ENCODE measurements at places on chromosomes 7 and 10.

DNA sequence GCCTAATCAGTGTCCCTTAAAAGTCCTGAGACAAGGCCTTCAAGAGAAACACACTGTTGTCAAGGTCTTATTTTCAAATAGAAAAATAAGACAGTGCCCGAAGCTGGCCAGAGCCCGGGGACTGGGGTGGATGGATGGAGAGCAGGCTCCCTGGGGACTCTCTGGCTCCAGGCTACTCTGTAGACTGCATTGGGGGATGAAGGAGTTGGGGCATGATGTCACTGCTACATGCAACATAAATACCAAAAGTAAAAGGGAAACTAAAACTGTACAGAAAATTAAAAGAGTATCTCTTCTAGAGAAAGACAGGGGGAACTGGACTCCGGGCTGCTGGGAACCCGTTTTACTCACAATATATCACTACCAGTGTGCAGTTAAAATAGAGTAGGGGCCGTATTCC lies 629.8 kb downstream of the KCNMA1 start:
- no peak for DNase-seq

GRCh38 chr7:24705461-24705954 lies 51.8 kb downstream of the GSDME start:
- DNase-seq = peak; percentile 59

- no peak for DNase-seq
Observed at GRCh38 chr7:79949778-79950177, 184.9 kb upstream of the GNAI1 start.

DNA sequence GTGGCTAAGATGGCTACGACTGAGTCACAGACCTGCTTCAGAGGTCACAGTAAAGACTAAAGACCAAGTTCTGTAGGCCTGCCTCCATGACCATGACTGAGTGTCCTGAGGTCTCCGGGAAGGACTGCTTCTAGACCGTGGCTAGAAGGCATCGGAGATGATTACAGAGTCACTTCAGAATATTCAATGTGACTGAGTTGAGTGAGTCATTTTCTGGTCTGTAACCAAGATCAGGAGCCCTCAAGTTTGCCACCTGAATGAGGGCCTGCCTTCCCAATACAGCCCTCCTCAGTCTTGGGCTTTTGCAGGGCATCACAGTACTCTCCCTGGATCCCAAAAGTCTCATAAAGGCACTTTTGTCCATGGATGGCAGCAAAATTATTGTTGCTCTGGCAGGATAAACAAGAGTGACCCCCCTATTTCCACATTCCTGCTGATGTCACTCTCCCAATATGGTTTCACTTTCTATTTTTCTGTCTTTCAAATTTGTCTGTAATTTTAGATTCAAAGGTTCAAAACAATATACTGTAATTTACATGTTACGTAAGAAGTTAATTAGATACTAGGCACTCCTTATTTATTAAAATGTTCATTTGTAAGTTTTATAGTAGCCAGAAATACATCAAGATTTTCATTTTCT lies 47.7 kb upstream of the ZNF92 start:
- peak; percentile 36 for DNase-seq

- no peak for DNase-seq
Observed at GRCh38 chr10:119693262-119693957, 32.4 kb upstream of the INPP5F start.

DNA sequence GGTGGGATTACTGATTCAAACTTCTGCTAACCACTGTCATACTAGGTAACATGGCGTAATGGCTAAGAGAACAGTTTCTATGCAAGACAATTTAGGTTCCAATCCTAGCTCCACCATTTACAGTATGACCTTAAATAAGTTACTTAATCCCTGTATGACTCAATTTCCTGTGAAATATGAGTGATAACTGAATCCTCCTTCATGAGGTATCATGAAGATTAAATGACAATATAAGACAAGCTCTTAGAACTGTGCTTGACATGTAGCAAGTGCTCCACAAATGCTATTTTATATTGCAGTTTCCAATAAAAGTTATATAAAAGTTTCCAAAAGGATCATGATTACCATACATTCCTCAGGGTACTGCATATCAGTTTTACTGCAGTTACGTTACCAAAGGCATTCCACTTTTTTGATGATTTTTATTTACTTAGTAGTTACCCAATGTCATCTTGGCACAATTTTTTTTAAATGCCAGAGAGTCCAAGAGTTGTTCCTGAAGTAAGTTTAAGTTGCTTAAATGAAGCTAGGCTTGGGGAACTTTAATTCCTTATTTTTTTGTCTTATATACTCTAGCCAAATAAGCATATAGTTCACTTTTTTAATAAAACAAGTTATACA lies 7.1 kb downstream of the DOCK4 start:
- no peak for DNase-seq

DNA sequence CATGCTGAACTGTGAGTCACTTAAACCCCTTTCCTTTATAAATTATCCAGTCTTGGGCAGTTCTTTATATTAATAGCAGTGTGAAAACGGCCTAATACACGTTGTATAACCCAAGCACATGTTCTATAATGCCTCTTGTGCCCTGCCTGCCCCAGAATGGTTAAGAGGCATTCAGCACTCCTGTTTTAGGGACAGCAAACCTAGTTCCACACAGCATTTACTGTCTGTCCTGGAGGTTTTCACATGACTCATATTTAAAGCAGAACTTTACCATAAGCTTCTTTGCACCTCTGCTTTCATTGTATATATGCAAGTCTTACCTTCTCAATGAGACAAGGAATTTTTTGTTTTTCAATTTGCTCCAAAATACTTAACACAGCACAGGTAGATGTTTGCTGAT lies 144.8 kb downstream of the ICA1 start:
- no peak for DNase-seq

DNA sequence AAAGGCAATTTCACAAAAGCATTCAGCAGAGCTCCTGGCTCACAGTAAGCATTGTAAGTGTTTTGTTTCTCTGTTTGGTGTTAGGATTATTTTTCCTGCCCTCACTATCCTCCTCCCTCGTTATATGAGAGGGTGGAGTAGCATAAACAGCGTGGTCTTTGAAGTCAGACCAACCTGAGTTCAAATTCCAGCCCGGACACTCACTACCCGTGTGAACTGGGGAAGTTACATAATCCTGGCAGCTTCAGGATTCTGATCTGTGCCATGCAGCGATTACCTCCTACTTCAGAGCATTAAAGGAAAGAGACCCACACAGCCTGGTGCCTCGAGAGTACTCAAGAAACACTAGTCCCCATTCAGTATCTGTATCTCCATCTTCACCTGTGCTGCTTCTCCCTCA lies 386.5 kb downstream of the INHBA start:
- no peak for DNase-seq

DNA sequence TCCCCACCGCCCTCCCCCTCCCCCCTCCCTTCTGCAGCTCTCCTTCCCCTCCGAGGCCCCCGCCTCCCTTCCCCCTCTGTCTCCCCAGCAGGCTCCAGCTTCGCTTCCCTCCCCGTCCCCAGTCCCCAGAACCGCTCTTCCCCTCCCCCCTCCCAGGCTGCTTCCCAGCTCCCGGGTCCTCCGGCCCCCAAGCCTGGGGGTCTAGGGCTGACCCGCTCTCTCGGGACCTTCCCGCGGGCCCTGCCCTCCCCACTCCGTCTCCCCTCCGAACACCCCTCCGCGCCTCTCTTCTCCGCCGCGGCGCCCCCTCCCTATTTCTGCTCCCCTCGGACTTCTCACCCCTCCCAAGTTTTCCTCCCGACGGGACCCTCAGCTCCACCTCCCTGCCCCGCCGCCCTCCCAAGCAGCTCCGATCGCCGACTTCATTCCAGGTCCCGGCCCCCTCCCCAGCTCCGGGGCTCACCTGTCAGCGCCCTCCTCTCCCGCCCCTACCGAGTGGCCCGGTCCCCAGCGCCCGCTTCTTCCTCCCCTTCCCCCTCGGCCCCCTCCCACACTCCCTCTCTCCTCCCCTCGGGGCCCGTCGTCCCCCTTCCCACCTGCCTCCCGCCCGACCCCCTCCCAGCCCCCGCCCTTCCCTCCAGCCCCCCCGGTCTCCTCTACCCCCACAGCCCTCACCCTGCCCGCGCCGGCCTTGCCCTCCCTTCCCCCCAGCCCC lies 990 bp downstream of the ZNF467 start:
- peak; percentile 24 for DNase-seq

- DNase-seq = no peak
Observed at GRCh38 chr10:133441780-133442179, 12.0 kb upstream of the SCART1 start.

DNA sequence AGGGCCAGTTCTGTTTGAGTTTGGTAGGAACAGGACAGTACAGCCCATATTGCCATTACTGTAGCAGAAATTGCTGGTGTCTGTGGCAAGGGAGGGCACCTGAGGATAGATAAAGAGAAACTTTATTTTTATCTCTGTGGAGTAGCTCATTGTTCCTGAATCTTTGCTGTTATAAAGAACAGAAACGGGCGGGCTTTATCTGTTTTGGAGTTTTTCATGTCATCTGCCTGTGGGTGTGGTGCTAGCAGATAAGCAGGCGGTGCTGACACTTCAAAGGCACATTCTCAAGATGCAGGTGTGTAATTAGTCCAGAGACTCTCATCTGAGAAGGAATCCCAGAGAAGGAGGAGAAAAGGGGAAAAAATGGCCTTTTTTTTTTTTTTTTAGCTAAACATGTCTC lies 11.5 kb downstream of the ZNF273 start:
- DNase-seq = no peak

DNA sequence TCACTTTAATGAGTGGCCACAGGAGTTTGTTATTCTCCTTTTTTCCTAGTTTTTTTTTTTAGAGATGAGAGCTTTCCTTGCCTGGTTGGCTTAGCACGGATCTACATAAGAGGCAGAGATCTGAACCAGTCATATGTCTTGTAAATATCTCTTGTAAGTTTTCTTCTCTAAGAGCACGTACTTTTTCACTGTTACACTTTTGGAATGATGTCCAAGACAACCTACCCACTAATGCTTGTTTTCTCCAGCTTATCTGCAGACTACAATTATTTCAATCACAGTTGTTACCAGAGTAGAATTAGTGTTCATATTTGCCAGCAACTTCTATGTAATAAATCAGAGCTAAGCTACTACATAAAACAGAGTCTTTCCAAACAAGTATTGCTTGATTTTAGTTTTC lies 444.6 kb downstream of the KCNMA1 start:
- no peak for DNase-seq

- DNase-seq = no peak
Observed at GRCh38 chr10:78928330-78928729, 140.4 kb upstream of the ZMIZ1 start.

DNA sequence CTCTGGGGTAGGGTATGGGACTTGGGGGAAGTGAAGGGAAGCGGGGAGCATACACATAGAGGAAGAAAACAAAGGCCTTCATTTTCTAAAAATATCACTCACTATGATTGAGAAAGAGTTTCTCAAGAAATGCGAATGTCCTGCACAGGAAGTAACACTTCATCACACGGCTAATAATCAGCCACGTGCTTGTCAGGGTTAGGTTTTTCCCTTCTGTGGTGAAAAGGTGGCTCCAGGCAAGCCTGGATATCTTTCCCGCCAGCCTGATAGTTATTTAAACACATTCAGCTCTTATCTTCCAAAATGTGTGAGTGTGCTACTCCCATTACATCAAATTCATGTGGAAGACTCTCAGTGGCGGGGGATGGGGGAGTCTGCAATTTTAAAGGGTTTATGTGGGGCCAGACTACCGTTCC lies 166.4 kb upstream of the ADO start:
- peak; percentile 51 for DNase-seq
